ENCODE measurements at places on chromosomes 7 and 10.

DNA sequence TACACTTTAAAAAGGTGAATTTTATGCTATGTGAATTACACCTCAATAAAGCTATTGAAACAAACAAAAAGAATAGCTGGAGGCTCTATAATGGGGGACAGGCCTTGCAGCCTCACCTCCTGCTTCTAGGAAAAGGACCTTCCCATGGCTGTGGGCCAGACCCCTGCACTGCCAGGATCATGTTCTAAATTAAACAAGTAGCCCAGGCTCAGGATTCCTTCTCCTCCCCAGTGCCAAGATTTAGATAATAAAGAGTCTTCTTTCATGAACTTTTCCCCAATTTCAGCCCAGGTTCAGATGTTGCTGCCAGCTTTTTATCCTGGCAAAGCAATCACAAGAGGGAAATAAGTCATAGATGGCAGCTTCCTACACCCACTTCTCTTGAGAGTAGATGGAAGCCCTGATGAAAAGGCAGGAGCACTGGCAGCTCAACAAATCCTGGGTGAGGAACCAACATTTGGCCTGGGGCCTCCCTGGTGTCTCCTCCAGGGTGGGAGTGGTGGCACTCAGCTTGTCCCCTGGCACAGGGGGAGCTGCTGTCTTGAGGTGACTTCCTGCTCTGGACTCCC is 22.2 kb upstream of the CAMK2B start:
- DNase-seq = no peak

DNA sequence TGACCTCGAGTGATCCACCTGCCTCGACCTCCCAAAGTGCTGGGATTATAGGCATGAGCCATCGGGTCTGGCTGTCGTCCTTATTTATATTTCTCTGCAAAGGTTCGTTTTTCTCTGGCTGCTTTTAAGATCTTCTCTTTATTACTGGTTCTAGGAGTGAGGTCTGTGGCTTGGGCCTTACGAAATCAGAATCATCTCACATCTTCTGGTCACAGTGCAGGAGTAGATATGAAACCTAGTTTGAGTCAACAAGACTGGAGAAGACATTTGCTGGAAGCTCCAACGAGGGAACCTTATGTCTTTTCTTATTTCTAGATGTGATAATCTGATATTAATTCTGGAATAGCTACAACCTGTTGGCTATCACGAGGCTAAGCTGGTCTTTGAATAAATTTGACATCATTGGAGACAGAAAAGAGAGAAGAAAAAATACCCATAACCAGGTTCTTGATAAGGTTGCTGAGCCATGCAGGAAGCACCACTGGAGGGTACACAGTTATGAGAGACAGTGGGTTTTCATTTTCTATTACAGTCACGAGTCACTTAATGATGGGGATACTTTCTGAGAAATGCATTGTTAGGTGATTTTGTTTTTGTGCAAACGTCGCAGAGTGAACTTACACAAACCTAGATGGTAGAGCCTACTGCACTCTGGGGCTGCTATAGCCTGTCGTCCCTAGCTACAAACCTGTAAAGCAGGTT is 25.6 kb upstream of the IL15RA start:
- no peak for DNase-seq

- DNase-seq = no peak
These were observed 5.3 kb upstream of the DHTKD1 start for GRCh38 chr10:12063483-12063818.

GRCh38 chr10:6300106-6300783 is 97.5 kb downstream of the PFKFB3 start:
- no peak for DNase-seq

DNA sequence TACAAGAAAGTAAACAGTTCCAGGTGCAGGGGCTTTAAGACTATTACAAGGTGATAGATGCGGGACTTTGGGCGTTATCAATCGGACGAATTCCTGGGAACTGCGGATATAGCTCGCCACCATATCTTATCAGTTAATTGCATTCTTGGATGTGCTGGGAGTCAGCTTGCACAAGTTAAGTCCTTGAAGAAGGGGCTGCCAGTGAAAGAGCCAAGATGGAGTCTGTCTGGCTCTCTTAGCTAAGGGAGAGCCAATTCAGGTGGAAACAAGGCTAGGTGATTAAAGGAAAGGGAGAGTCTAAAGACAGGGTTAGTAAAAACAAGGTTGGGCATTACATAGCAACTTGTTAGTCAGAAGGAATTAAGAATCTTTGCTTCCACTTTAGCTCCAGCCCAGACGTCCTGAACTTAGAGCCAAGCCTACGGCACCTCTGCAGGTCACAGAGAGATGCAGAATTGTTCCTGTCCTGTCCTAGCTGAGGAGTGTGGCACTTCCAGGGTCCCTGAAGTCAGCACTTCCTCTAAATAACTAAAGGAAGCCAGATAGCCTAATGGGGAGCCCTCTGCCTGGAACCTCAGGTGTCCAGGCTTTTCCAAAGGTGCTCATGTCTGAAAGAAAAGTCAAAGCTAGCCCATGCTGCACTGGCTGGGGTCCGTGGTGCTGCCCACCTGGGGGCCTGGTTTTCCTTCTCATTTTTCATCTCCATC is 17.3 kb downstream of the ZC3HAV1 start:
- DNase-seq = no peak

DNA sequence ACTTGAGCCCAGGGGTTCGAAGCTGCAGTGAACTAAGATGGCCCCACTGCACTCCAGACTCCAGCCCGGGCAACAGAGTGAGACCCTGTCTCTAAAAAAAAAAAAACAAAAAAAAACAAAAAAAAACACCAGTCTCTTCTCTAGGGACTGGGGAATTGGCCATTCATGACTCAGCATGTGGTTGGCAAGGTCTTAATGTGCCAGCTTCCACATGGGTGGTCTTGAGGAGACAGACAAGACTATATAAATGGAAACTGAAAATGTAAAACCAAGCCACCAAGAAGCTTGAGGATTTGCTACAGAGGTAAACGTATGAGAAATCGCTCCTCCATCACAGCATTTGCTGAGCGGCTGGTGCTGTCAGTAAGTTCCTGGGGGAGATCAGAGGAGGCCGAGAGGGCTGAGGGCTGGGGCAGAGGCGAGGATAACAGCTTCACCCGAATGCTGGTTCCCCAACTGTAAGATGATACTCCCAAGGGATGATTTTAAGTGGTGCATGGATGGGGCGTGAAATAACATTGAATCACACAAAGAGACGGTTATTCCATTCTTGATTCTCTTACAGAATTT is 128.7 kb downstream of the C10orf105 start:
- no peak for DNase-seq

DNA sequence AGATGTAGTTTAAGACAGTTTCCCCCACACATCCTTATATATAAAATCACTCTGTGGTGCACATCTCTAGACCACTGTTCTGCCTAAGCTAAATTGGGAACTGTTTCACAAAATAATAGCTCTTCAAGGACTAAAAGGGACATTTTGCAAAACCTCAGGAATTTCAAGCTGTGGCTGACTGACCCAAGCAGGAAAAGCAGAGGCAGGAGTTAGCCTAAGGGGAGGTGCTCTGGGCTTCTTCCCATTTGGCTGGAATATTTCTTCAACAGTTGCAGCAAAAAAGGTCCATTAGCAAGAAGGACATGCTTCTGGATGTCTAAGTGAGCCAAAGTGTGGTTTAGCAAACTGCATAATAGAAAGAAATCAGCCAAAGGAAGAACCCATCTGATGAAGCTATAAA is 551.2 kb upstream of the ANKRD30A start:
- DNase-seq = no peak

DNA sequence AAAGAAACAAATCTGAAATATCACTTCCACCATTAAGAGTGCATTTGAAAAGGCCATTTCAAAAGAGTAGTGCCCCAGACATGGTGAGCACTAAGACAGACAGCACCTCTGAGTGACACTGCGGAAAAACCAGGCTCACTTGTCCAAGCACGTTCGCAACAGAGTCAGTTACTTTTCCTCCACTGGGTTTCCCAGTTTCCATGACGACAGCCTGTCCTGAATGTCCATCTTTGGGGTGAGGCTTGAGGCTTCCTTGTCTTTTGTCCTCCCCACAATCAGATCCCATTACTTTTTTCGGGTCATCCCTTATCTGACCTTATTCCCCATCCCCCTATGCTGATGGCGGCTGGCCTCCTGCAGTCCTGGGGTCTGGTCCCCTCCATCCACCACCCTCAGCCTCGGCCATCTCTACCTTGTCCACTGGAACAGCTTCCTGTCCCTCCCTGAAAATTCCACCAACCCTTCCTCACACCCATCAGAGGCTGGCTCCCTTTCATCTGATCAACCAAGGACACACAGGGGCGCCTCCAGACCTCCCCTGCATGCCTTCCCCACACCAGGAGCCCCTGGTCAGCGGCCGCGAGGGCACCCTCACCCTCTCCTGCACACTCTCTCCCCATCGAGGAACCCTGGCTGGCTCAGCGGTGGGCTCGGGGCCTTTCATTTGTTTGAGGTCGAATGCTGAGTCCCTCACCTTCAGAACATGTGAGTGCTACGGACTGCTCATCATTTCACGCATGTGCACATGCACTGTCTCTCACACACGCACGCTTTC is 363.6 kb downstream of the DNAJB6 start:
- no peak for DNase-seq

DNA sequence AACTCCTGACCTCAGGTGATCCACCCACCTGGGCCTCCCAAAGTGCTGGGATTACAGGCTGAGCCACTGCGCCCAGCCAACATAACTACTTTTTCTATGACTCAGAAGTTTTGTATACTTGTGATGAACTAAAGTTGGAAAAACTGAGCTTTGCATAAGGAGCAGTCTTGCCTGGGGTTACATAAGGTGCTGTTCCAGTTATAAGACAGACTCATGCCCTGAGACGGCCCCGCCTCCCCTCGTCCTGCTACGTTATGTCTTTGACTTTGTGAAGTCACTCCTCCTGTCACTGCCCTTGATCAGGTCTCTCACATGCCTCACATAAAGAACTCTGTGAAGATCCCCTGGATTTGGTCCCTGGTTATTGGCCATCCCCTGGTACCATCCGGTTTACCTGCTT is 40.4 kb upstream of the OPN4 start:
- no peak for DNase-seq

GRCh38 chr7:31488562-31489203 is 25.2 kb upstream of the ITPRID1 start:
- peak; percentile 22 for DNase-seq

- DNase-seq = no peak
These were observed 126.0 kb downstream of the NRBF2 start for GRCh38 chr10:63258920-63259678.

- DNase-seq = peak; percentile 45
These were observed 33.1 kb downstream of the SMC3 start for GRCh38 chr10:110600487-110601101.

GRCh38 chr10:35995485-35995884 is 353.4 kb upstream of the FZD8 start:
- DNase-seq = no peak

DNA sequence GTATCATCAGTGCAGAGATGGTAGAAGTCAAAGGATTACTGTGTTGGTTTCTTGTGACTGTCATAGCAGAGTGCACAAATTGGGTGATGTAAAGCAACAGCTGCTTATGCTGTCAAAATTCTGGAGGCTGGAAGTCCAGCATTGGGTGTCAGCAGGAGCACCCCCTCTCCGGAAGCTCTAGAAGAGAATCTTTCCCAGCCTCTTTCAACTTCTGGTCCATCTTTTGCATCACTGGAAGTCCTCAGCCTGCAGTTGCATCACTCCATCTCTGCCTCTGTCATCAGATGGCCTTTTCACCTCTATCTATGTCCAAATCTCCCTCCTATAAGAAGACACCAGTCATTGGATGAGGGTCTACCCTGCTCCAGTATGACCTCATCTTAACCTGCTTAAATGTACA is 35.8 kb upstream of the GALNTL5 start:
- DNase-seq = no peak

- peak; percentile 82 for DNase-seq
These were observed 120.9 kb downstream of the C10orf105 start for GRCh38 chr10:71598621-71599055.

DNA sequence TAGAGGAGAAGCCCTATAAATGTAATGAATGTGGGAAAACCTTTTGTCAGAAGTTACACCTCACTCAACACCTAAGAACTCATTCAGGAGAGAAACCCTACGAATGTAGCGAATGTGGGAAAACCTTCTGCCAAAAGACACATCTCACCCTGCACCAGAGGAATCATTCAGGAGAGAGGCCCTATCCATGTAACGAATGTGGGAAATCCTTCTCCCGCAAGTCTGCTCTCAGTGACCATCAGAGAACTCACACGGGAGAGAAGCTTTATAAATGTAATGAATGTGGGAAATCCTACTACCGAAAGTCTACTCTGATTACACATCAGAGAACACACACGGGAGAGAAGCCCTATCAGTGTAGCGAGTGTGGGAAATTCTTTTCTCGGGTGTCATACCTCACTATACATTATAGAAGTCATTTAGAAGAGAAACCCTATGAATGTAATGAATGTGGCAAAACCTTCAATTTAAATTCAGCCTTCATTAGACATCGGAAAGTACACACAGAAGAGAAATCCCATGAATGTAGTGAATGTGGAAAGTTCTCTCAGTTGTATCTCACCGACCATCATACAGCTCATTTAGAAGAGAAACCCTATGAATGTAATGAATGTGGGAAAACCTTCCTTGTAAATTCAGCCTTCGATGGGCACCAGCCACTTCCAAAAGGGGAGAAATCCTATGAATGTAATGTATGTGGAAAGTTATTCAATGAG is 18.9 kb downstream of the RBAK start:
- DNase-seq = no peak

GRCh38 chr7:44935583-44935982 is 43.2 kb downstream of the MYO1G start:
- no peak for DNase-seq

DNA sequence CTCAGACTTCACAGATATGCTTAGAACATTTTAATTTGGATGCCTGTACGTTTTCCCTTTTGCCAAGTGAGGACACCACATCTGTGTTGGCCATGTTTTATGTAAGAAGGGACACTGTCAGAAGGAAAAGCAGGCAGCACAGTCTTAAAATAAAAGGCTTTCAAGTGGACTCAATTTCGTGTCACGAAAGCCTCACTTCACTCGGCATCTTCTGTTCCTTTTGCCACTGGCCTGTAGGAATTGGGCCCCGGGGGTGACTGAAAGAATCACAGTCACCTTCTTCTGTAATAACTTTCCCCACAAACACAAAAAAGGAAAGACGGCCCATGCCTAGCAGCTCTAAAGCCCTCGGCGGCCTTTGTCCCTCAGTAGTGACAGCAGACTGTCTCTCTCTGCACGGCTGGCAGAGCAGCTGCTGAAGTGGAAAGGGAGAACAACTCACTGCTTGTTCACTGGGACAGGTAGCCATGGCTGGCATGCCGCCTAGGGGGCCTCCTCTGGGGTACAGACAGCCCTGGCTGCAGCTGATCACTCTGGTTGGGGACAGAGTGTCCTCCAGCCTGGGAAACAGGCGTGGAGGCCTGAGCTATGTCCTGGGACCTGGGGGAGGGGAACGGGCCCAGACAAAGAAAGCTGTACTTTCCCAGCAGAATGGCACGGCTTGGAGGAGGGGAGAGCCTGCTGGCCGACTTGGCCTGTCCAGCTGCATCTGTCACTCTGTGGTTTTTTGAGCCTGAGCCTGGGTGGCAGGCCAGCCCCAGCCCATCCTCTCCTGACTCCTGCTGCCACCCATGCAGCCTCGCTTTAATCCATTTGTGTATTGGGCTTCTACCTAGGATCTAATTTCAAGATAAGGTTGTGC is 4.4 kb downstream of the RASSF4 start:
- DNase-seq = peak; percentile 87

- DNase-seq = no peak
These were observed 66.3 kb downstream of the LHPP start for GRCh38 chr10:124527874-124528395.

Data from body of pancreas (tissue), 4 donors.